ENCODE measurements at places on chromosomes 5 and 9.

- no peak for DNase-seq
Measured at GRCh38 chr5:96248131-96248530, 184.9 kb downstream of the PCSK1 start.

DNA sequence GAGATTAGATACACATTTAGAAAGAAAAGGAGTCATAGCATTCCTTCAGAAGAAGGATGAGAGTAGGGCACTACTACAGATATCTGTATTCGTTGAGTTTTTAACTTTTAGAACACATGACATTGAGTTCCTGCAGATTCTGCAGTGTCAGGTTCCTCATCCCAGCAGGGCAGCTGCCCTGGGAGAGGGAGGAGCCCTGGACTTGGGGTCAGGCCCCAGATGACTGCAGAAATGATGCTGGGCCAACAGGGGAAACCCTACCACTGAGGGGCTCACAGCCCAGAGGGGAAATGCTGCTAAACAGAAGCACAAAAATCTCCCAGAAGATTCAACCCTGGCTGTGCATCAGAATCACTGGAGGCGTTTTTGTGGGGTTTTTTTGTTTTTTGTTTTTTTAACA, 68.9 kb upstream of the TAF1L start:
- DNase-seq = no peak

GRCh38 chr9:1913631-1914330, 101.4 kb upstream of the SMARCA2 start:
- DNase-seq = no peak

DNA sequence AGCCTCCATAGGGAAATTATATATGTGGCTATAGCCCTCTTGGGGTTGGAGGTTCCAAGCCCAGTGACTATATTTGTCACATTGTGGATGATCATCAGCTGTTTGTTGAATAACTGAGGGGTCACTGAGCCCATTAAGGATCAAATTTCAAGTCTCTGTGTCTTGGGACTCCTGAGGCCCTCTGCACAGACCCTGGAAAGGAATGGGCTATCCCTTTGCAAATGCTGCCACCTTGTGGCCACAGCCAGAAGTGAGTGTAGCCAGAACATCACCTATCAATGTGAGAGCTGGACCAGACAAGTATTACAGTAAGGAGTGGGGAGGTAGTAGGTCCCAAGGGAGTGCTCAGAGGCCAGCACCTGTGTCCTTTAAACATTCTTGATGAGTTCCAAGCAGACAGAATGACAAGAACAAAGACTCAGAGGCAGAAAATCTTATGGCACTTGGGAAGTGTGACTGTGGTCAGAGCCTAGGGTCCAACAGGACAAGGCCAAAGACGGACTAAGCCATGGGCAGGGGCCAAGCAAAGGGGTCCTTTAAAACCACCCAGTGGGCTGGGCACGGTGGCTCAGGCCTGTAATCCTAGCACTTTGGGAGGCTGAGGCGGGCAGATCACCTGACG, 8.2 kb downstream of the RPP25L start:
- DNase-seq = peak; percentile 78

DNA sequence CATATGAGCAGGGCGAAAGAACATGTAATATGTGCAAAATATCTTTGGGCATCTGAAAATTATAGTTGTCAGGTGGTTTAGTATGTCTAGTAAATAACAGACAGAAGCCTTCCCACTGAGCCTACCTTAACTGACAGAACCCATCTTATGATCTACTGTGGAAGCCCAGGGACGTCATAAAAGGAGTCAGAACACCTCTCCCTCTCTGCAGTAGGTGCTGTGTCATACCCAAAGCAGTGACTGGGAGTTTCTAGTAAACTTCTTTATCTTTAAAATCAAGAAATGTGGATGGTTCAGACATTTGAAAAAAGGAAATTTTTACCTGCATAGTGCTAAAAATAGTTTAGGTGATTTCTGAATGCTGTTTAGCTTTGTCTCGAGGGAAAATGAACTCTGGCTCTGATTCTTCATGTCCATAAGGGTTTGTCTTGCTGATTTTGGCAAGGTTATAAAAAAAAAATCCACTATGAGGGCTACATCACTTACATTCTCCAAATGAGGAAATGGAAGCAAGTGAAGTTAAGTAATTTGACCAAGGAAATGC, 104.0 kb downstream of the NUDT12 start:
- no peak for DNase-seq

GRCh38 chr5:94181895-94182294, 436.5 kb downstream of the KIAA0825 start:
- no peak for DNase-seq

- no peak for DNase-seq
Measured at GRCh38 chr9:22005702-22006606, 3.2 kb downstream of the CDKN2B start.

- peak; percentile 86 for DNase-seq
Measured at GRCh38 chr9:12813960-12814876, 39.4 kb downstream of the LURAP1L start.

- no peak for DNase-seq
Measured at GRCh38 chr5:91042936-91043255, 340.2 kb downstream of the ARRDC3 start.

DNA sequence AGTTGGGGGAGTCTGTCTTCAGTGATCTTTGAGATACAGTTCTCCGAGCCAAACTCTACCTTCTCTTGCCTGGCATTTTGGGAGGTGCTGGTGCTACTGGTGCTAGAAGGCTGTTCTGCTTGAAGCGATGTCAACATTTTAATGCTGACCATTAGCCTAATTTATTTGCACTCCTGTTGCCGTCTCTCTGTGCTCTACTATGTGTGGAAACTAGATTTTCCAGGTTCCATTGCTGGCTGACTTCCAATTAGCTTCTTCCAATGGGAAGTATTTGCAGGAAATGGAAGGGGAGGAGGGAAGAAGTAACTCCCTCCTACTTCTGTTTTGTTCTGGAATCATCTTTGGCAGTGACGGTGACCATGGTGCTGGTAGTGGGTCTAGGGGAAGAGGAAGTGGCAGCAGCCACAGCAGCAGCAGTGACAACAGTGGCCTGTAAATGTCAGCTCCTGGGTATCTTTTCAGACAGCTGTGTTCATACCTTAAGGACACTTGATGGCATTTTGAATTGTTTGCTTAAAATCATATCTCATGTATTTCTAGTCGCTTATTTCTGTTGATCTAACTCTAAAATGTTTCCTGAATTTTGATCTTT, 7.9 kb downstream of the TXNDC8 start:
- peak; percentile 39 for DNase-seq

DNA sequence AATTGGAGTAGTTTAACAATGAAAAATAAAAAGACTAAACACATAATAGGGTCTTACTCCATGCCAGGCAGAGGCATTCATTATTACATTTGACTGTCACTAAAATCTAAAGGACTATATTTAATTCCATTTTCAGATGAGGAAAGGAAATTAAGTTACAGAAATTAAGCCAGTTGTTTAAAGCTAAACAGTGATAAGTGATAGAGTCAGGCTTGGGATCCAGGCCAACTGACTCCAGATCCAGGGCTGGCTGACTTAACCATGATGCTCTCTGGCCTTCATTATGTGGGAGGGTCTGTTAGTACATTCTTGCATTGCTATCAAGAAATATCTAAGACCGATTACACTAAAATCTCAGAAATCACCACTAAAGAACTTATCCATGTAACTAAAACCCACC, 107.2 kb downstream of the ARHGEF28 start:
- DNase-seq = no peak

- DNase-seq = no peak
Measured at GRCh38 chr5:109711673-109712072, 21.9 kb downstream of the MAN2A1 start.

DNA sequence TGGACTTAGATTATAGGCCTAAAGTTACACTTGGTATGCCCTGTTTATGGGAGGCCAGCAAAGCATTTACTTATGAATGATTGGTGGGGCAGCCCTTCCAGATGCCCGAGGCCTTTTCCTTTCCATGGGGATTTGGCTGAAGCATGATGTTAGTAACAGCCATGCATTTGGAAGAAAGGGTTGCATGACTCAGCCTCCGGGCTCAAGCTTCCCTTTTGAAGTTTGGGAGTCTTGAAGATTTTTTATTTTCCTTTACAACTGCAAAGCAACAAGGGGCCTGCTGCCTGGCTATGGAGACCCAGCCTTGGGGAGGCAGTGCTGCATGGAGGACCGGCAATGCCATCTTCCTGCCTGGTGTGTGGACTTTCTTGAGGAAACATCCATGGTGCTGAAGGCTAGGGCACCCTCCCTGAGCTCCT, 244.7 kb downstream of the ICE1 start:
- DNase-seq = no peak

DNA sequence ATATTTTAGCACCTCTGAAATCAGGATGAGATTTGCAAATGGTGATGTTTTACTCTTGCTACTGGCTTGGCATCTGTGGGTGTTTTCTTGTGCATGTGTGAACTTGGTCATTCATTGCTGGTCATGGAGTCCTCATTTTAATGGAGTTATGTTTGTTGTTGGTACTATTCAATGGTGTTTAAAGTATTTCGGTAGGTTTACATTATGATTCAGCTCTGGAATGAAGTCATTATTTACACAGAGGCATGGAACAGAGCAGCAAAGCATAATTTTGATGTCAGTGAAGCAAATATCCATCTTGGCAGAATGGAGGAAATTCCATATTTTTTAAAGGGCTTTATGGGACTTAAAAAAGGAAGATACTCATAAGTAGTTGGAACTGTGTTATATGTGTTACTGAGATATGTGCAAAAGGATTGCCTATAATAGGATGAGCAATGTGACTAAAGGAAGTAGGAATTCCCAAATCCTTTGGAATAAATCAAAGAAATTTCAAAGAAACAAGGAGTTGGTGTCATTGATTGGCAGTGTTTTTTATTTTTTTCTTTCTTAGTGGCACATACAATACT, 147.4 kb downstream of the ACTBL2 start:
- no peak for DNase-seq
